ENCODE measurements at places on chromosomes 4 and X.
A peak's percentile ranks its signal among the peaks of the same experiment; 100 is the strongest.

- no peak for DNase-seq
Observed at GRCh38 chr4:118964891-118965411, 76.3 kb downstream of the SYNPO2 start.

DNA sequence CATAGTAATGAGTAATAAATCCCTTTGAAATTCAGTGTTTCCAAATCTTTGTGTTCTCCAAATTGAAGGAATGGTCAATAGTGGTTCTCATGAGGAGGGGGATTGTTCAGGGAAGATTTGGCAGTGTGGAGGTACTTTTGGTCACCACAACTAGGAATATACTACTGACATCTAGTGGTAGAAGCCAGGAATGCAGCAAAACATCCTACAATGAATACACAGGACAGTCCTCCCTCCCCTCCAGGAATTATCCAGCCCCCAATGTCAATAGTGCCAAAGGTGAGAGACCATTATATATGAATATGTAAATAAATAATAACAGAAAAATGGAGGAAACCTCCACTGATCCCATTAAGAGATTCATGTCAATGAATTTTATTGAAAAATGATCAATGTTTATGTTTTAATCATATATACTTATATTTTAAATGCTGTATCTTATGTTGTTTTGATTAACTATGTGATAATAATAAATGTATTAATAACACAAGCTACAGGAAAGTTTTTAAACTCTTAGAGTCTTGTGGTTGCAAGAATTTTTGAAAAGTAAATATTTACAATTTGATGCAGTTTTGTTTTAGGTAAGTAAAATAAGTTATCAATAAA lies 14.4 kb upstream of the FAM9A start:
- peak; percentile 13 for DNase-seq

DNA sequence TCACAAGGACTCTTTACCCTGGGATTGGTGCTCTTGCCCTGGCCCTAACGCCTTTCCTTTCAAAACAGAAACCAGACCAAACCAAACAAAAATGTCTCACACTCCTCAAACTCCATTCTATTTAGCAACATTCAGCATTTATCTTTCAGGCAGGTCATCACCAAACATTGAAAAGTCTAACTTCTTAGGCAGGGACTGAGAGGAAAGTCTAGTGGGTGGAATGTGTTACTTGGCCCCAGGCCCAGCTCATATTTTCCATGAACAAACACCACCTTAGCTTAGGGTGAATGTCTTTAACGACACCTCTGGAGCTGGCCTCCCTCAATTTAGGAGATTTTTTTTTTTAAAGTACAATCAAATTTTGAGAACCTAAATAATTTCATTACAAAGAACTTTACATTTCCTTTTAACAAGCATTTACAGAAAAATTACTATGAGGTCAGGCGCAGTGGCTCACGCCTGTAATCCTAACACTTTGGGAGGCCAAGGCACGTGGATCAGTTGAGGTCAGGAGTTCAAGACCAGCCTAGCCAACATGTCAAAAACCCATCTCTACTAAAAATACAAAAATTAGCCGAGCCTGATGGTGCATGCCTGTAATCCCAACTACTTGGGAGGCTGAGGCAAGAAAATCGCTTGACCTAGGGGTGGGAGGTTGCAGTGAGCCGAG lies 10.2 kb upstream of the N4BP2 start:
- DNase-seq, result no peak

DNA sequence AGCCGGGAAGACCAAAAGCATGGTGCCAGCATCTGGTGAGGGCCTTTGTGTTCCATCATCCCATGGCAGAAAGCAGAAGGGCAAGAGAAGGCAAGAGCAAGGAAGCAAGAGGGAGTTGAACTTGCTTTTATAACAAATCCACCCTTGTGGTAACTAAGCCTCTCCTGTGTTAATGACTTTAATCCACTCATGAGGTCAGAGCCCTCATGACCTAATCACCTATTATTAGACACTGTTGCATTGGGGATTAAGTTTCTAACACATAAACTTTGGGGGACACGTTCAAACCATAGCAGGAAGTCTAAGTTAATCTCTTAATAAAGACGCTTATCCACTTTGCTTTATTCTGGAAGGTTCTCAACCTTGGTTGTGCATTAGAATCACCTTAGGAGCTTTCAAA lies 12.5 kb upstream of the PCYT1B start:
- no peak for DNase-seq

DNA sequence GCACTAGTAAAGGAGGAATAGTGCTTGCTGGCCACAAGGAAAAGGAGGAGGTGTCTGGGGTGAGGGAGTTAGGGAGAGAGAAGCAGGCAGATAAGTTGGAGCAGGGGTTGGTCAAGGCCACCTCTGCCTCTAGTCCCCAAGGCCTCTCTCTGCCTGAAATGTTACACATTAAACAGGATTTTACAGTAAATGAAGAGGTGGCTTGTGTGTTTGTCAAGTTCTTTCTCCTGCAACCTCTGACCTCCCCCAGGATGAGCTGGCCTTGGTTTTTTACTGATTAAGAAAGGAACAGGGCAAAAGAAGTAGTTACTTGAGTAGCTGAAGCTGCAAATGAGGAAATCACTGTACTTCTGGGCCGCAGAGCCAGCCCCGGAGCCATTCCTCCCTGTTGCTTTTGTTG lies 2.0 kb downstream of the GJB1 start:
- no peak for DNase-seq

- peak; percentile 47 for DNase-seq
Observed at GRCh38 chr4:182918791-182919302, 1.7 kb upstream of the DCTD start.

GRCh38 chrX:65925592-65925991 lies 114.3 kb downstream of the VSIG4 start:
- DNase-seq, result no peak

GRCh38 chrX:22110729-22111494 lies 78.8 kb downstream of the PHEX start:
- DNase-seq, result no peak

- DNase-seq, result no peak
Observed at GRCh38 chr4:126825083-126825482, 807.7 kb upstream of the INTU start.

GRCh38 chrX:153549807-153550206 lies 32.4 kb downstream of the ATP2B3 start:
- no peak for DNase-seq

- DNase-seq, result no peak
Observed at GRCh38 chrX:118560489-118560888, 64.9 kb downstream of the DOCK11 start.

DNA sequence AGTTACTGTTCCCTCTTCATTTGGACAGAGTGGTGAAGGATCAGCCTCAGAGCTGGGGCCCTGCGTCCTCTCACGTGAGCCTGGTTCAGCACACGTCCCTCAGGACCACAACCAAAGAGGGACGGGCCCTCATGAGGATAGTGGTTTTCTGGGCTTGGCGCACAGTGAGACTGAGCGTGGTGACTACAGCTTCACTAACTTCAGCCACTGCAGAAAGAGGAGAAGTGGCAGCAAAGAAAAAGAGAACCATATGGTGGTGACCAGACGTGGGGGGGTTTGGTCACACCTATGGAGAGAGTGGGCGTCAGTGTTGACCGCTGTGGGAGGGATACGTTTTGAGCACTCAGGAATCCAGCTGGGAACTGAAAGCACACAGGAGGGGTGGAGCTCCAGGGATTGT lies 21.8 kb upstream of the TNIP3 start:
- DNase-seq, result no peak

DNA sequence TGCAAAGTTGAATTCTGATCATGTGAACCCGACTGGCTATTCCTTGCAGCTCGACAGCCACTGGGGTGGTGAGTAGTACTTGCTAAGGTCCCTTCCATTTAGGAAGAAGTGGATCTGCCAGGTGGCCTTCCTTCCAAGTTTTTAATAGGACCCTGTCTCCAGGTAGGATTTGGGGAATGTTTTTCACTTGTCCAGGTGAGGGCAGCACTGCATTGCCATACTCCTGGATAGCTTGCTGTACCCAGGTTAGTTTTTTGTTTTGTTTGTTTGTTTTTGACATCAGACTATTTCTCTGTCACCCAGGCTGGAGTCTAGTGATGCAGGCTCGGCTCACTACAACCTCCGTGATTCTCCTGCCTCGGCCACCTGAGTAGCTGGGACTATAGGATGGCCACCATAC lies 29.8 kb downstream of the SAGE1 start:
- no peak for DNase-seq

- no peak for DNase-seq
Observed at GRCh38 chrX:16662402-16662801, 12.4 kb downstream of the S100G start.

GRCh38 chr4:15161439-15161838 lies 159.2 kb downstream of the CPEB2 start:
- no peak for DNase-seq

GRCh38 chr4:59979061-59979460 lies 1221.1 kb upstream of the ADGRL3 start:
- no peak for DNase-seq

GRCh38 chr4:109959195-109959594 lies 46.5 kb downstream of the EGF start:
- DNase-seq, result no peak

All from CD14-positive monocyte (primary cell).